Progenitor cell of endocrine pancreas (in vitro differentiated cells): ENCODE measurements at places on chromosomes 1 and 21.

GRCh38 chr1:159918352-159919200 is 6.7 kb downstream of the TAGLN2 start:
- H3K27me3 ChIP-seq, result no peaks in the 10 kb centered on the region
- no peak for DNase-seq
- H3K27ac ChIP-seq, result no peak overlapping the region
- H3K36me3 ChIP-seq, result peaks cover 26% of the 10 kb centered on the region

GRCh38 chr1:16245476-16246196 is 8.7 kb upstream of the CPLANE2 start:
- H3K36me3 ChIP-seq, result peaks cover 7% of the 10 kb centered on the region
- H3K27ac ChIP-seq, result no peak overlapping the region
- no peaks in the 10 kb centered on the region for H3K27me3 ChIP-seq
- DNase-seq, result no peak
- H3K4me1 ChIP-seq, result peaks cover 16% of the 10 kb centered on the region

DNA sequence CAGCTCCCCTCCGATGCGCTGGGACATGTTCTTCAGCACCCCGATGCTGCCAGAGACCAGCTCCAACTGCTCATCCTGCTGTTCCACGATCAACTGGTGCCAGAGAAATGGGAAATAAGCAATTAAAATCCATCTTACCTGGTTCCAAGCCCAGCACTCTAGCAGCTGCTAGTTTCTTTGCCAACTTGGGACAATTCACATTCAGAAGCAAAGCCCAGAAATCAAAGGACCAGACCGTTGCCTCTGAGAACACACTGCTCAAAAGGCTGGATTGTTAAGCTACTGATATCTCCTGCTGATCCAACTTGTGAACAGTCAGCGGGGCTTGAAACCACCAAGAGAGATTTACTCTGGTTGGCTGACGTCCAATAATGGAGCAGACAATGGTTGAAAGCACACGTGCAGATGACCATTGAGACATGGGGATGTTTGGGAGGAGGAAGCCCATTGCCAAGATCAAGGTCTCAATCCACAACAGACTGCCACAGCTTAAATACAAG is 34.4 kb downstream of the STX6 start:
- H3K4me3 ChIP-seq, result no peak overlapping the region
- H3K27me3 ChIP-seq, result no peaks in the 10 kb centered on the region
- peaks cover 48% of the 10 kb centered on the region for H3K36me3 ChIP-seq
- no peak for DNase-seq
- no peak overlapping the region for H3K27ac ChIP-seq

DNA sequence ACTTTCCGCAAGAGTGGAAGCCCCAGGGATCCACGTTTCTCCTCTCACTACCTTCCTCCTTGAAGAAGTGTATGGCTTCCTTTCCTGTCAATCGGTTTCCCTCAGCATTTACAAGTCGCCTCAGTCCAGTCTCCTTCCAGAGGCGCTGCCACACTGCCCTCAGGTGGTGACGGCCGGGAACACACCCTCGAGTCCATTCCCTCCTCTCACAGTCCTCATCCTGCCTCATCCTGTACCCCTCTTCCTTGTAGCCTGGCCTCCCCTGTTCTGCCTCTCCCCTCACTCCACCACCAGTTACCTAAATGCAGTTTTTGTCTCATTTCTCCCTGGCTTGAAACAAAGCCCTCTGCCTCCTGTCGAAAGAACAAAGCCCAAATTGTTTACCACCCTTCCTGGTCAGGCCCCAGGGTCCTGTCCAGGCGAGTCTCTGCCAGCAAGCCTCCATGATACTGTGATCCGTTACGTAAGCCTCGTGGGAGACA is 23.2 kb upstream of the LSM10 start:
- H3K27ac ChIP-seq, result no peak overlapping the region
- peaks cover 10% of the 10 kb centered on the region for H3K36me3 ChIP-seq
- H3K4me1 ChIP-seq, result no peaks in the 10 kb centered on the region
- peak; percentile 82 for DNase-seq
- no peak overlapping the region for H3K4me3 ChIP-seq

- no peaks in the 10 kb centered on the region for H3K27me3 ChIP-seq
- no peak for DNase-seq
- no peak overlapping the region for H3K27ac ChIP-seq
- H3K4me3 ChIP-seq, result no peak overlapping the region
- no peaks in the 10 kb centered on the region for H3K36me3 ChIP-seq
Measured at GRCh38 chr1:185803241-185803640, 69.0 kb downstream of the HMCN1 start.

- no peak overlapping the region for H3K4me3 ChIP-seq
- peaks cover 18% of the 10 kb centered on the region for H3K4me1 ChIP-seq
- no peak for DNase-seq
- peaks cover 2% of the 10 kb centered on the region for H3K36me3 ChIP-seq
- peaks cover 3% of the 10 kb centered on the region for H3K27me3 ChIP-seq
- no peak overlapping the region for H3K27ac ChIP-seq
Measured at GRCh38 chr21:46027851-46028493, 46.4 kb downstream of the COL6A1 start.

GRCh38 chr1:13469343-13469742 is 44.5 kb downstream of the LRRC38 start:
- H3K36me3 ChIP-seq, result no peaks in the 10 kb centered on the region
- H3K4me1 ChIP-seq, result no peaks in the 10 kb centered on the region
- no peak for DNase-seq
- peaks cover 15% of the 10 kb centered on the region for H3K27me3 ChIP-seq
- H3K4me3 ChIP-seq, result no peak overlapping the region

DNA sequence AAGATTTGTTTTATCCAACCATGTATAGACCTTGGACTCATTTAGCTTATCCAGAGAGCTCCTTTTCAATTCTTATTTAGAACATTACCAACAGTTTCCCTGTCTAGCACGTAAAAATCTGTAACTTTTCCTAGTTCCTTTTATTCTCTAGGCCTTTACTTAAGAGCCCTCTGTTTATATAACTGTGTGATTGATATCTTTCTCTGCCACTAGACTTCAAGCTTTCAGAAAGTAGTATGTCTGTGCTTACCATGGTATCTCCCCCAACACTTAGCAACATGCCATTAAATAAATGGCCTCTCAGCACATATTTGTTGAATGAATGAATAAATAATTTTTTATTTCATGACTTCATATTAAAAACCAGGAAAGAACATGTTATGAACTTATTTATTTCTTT is 209.4 kb downstream of the PTPRC start:
- H3K4me3 ChIP-seq, result no peak overlapping the region
- no peak overlapping the region for H3K27ac ChIP-seq
- no peaks in the 10 kb centered on the region for H3K36me3 ChIP-seq
- H3K27me3 ChIP-seq, result no peaks in the 10 kb centered on the region
- H3K4me1 ChIP-seq, result no peaks in the 10 kb centered on the region
- DNase-seq, result no peak
